Thoracic aorta (tissue), 2 donors: ENCODE measurements at places on chromosomes 6 and 20.

DNA sequence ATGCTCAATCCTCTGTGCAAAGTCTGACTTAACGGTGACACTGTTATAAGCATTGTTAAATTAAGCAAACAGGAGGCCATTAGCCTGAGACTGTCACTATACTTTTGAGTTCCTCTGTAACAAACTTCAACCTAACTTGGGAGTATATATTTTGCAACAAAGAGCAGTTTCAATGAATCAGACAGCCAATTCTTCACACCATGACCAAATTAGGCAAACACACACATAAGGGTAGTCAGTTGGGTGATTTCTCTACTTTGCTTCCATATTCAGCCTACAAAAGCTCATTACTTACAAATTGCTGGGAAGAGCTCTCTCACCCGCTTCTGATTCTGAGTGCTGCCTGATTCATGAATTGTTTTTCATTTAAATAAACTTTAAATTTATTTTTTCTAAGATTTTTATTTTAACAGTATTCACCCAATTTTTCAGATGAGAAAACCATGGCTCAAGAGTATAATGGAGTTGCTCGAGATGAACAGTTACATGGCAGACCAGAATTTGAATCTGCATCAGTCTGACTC, 60.5 kb downstream of the HACE1 start:
- DNase-seq, result no peak

- DNase-seq, result no peak
Observed at GRCh38 chr6:109820706-109821350, 129.7 kb downstream of the FIG4 start.

GRCh38 chr6:57013521-57013926, 33.0 kb upstream of the KIAA1586 start:
- no peak for DNase-seq

GRCh38 chr20:38649275-38649891, 47.8 kb downstream of the ARHGAP40 start:
- no peak for DNase-seq

DNA sequence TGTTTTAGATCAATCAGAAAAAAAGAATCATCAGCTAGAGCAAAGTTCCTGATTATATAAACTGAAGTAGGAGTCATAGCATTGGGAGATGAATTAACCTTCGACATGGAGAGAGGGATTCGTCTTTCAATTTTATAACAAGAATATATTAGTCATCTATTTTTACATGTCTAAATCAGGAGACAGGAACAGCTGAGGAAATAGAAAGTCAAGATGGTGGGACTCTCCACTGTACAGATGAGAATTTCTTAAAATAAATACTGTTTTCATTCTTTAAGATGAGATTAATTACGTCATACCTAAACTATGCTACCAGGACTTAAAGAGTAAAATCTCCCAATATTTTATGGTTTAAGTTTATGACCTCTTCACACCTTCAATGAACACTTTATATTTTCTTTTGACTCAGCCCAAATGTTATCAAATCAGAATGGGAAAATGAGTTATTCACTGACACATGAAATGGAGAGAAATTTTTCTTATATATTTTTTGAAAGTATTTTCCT, 1137.7 kb downstream of the EPHA7 start:
- no peak for DNase-seq

DNA sequence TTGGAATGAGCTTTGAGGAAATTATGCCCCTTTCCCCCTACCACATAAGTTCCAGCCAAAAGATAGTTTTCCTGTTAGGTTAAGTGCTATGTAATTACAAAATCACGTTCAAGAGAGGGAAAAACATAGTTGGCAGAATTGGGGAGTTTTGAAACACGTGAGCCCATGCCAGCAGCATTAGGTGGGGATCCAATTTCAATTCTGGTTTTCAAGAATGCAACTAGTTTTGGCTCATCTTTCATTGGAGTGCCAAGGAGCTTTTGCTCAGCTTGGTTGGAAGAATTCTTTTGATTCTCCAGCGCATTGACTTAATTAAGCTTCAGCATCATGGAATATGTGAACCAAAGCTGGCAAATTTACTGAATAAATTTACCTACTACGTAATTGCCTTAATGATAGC, 95.9 kb downstream of the SAMD5 start:
- no peak for DNase-seq

DNA sequence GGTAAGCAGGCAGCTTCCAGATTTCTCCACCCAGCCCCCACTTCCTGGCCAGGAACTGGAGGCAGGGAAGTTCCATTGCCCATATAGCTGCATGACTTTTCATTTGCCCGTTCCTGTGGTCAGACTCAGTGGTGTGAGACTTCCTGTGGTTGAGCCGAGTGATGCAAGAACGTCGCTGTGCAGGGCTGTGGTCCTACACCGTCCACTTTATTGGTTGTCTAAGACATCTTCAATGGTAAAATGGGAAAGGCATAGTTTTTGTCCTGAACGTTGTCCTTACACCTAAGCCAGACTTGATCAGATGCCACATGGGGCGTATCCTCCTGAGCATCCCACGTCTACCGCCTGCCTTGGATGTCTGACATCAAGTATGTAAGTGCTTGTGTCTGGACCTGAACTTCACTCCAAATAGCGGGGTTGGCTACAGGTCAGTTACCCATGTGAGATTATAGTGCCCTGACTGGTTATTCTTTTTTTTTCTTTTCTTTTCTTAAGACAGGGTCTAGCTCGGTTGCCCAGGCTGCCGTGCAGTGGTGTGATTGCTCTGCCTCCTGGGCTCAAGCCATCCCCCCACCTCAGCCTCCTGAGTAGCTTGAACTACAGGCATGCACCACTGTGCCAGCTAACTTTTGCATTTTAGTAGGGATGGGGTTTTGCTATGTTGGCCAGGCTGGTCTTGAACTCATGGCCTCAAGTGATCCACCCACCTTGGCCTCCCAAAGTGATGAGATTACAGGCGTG, 25.9 kb upstream of the GTSF1L start:
- DNase-seq, result no peak

GRCh38 chr20:13783528-13783927, 1.2 kb downstream of the ESF1 start:
- DNase-seq, result no peak

GRCh38 chr6:138736640-138737039, 36.9 kb upstream of the CCDC28A start:
- DNase-seq, result no peak

GRCh38 chr6:111927321-111927720, 54.1 kb upstream of the FYN start:
- DNase-seq, result no peak

- no peak for DNase-seq
Observed at GRCh38 chr6:164214066-164214465, 799.5 kb downstream of the QKI start.

DNA sequence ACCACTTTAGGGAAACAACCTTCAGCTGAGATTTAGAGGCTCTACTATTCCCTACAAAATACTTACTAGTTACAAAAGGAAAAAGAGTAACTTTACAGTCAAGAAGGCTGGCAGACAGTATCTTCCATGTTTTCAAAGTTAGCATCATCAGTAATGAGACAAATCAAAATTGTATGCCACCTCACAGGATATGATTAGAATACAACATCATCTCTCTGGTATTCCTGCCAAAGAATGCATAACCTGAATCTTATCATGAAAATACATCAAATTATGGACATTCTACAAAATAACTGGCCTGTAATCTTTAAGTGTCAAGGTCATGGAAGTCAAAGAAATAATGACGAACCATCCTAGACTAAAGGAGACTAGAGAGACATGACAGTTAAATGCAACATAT, 38.4 kb downstream of the CDK5RAP1 start:
- DNase-seq, result no peak

DNA sequence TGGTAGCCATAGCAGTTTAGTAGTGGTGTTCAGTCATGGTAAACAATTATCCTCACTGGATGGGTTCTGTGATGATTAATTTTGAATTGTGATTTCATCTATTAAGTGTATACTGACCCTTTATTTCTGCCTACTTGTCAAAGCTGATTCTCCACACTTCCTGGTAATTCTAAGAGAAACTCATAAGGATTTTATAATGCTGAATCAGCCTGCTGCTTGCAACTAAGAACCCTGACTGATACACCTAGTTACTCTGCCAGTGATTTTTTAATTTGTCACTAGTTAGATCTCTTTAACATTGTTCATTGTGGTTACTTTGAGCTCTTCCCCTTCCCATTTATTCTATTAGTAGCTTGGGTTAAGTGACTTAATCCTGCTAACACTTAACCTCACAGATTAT, 8.6 kb downstream of the CDC40 start:
- no peak for DNase-seq

GRCh38 chr6:150835620-150836019, 29.9 kb upstream of the MTHFD1L start:
- DNase-seq, result no peak

GRCh38 chr6:3895312-3895653, 46.1 kb downstream of the FAM50B start:
- DNase-seq, result no peak

DNA sequence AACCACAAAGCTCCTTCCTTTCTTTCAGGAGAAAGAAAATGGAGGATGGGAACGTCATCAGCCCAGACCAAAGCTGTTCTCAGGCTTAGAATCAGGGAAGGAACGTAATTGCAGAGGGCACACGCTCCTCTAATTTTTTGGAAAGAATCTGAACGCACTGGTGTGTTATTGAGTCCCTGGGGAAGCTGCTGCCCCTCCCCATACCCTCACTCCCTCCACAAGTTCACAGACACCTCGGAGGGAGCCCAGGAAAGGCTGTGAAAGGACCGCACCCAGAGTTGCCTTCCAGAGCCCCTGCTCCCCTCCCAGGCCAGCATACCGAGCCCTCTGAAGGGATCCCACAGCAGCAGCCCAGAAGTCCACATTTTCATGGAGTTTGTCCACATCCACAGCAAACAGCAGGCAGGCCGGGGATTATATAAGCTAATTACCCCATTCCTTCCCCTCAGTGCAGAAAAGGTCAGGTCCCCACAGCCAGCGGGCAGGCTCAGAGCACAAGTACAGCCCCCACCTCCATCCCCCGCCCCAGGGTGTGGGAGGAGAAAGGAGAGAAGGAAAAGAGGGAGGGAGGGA, 53.7 kb downstream of the ANKRD60 start:
- peak; percentile 47 for DNase-seq

- no peak for DNase-seq
Observed at GRCh38 chr20:33709398-33709797, 10.7 kb downstream of the PXMP4 start.

GRCh38 chr6:169450097-169450496, 196.5 kb upstream of the THBS2 start:
- no peak for DNase-seq

GRCh38 chr20:63708301-63709148, 686 bp downstream of the ZGPAT start:
- DNase-seq, result no peak

GRCh38 chr6:68333442-68333841, 301.6 kb upstream of the ADGRB3 start:
- DNase-seq, result no peak

DNA sequence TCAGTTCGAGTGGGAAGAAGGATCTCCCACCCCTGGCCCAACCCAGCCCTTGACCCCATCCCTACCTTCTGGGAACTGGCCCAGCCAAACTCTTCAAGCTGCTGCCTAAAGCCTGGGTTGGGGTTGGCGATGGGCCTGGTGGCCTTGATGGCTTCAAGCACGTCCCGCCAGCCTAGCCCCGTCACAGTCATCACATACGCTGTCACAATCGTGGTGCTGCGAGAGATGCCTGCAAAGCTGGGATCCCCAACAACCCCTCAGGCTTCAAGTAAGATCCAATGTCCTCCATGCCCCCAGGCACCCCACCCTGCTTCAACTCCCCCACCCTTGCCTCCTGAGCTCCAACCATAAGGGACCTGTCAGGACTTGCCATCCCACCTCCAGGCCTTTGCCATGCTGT, 7.8 kb downstream of the DUSP15 start:
- no peak for DNase-seq

DNA sequence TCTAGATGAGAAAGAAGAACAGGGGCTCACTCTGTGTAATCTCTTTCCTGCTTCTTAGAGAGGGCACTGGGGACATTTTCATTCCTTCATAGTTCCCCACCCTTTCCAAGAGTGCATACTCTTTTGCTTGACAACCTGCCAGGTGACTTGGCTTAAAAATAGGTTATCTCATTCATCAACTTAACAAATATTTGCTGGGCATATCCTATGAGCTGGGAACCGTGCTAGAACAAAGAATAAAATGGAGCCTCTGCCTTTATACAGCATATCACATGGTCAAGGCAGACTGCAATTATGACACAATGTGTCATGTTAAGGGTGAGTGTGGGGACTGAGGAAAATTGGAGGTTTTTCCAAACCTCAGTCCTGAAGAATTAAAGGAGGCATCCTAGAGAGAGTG, 209.8 kb upstream of the FOXA2 start:
- DNase-seq, result no peak

DNA sequence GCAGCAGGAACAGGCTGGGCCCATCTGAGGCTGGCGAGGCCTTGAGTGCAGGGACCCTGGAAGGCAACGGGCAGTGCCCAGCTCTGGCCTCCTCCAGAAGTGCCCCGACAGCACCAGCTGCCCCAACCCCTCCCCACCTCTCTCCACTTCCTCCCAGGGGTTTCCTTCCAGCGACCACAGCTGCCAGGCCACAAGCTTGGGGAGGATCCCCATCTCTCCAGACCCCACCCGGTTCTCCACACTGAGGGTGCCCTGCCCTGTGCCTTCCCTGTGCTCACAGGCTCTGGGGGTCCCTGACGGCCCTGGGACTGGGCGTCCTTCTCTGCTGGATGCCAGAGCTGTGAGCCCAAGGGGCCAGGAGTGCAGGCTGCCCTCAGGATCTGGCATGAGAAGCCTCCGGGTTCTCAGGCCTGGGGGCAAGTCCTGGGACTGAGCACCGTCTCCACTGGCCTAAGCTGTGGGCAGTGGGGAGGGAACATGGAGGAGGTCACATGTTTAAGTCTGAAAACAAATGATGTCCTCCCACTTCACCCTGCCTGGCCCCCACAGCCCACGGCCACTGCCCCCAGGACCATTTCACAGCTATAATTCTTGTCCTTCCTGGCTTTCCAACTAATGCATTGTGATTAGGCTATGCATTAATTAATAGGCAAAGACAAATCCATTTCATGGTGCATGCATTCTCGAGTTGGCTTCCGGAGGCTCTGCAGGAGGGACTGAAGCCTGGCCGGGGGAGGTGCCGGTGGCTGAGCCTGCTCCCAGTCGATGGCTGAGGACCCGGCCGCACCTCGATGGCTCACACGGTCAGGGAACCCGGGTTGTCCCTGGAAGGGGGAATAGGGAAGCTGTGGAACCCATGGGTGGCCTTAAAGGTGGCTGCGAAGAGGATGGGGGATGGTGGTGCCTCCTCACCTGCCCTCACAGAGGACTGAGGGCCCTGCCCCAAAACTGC, 24.4 kb downstream of the BHLHE23 start:
- no peak for DNase-seq

- DNase-seq, result no peak
Observed at GRCh38 chr6:35052694-35053565, 88.2 kb downstream of the TCP11 start.

DNA sequence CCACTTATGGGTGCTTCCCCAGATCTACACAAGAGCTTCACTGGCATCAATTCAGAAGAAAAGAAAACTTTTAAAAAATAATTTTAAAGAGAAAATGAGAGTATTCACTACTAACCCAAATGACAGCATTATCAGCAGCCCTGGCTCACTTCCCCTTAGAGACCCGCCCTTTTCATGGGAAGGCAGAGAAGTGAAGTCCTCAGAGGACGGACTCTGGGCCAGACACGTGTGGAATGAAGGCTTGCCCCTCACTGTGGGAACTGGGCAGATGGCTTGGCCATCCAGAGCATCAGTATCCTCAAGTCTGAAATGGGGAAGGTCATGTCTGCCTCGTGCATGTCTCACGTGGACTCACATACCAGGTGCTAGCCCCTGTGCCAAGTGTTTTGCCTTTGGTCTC, 63.5 kb downstream of the JAG1 start:
- no peak for DNase-seq
